ENCODE measurements at places on chromosomes 5 and 9. TPM values are rescaled to one million over a fixed set of nuclear protein-coding genes. Genes with fewer than 3 reads are reported as not detected.

Gene NUTM2G
- total RNA-seq, result not detected

Gene PCDHGA4
- total RNA-seq, result 16.1 TPM

Gene SLC1A1
- total RNA-seq, result 14.1 TPM

DNA sequence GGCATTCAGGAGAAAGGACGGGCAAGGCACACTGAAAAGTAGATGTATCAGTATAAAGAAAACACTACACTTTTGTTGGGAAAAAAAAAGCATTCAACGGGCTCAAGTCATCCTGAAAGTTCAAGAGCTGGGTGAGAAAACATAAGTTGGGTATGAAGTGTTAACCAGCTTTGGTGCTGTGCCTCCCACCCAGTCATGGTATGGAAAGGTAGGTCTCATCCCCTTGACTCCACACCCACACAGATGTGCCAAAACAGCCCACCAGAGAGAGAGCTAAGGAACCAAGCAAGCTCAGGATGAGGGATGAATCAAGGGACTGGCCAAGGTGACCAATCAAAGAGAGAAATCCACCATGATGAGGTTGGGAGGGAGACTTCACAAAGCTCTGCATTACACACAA lies 54.7 kb downstream of the ESM1 start:
- DNase-seq, result no peak

GRCh38 chr9:129109537-129109903 lies 1.1 kb downstream of the CRAT start:
- peak; percentile 53 for DNase-seq

- DNase-seq, result no peak
Observed at GRCh38 chr5:166957782-166958181, 1333.7 kb upstream of the WWC1 start.

DNA sequence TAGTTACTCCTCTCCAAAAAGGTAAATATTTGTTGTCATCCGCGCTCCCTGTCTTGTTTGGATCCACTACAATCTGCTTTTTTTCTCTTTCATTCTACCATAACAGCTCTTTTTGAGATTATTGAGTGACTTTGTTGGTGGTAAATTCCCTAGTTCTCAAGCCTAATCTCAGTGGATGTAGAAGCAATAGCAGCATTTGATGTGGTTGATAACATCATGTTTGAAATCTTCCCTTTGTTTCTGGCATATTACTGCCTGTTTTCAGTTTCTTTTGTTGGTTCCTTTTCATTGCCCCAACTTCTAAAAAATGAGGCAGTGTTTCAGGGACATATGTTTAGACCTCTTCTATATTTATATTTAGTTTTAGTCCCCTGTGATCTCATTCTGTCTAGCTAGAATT lies 8.9 kb downstream of the CDC42SE2 start:
- DNase-seq, result no peak

Gene SAPCD2
- 5.9 TPM for total RNA-seq

Data from uterus (tissue), 4 donors.